ENCODE measurements at places on chromosomes 2 and 18. TPM values are rescaled to one million over a fixed set of nuclear protein-coding genes. Genes with fewer than 3 reads are reported as not detected.

The MAP3K20 gene
- total RNA-seq, result 90.0 TPM

DNA sequence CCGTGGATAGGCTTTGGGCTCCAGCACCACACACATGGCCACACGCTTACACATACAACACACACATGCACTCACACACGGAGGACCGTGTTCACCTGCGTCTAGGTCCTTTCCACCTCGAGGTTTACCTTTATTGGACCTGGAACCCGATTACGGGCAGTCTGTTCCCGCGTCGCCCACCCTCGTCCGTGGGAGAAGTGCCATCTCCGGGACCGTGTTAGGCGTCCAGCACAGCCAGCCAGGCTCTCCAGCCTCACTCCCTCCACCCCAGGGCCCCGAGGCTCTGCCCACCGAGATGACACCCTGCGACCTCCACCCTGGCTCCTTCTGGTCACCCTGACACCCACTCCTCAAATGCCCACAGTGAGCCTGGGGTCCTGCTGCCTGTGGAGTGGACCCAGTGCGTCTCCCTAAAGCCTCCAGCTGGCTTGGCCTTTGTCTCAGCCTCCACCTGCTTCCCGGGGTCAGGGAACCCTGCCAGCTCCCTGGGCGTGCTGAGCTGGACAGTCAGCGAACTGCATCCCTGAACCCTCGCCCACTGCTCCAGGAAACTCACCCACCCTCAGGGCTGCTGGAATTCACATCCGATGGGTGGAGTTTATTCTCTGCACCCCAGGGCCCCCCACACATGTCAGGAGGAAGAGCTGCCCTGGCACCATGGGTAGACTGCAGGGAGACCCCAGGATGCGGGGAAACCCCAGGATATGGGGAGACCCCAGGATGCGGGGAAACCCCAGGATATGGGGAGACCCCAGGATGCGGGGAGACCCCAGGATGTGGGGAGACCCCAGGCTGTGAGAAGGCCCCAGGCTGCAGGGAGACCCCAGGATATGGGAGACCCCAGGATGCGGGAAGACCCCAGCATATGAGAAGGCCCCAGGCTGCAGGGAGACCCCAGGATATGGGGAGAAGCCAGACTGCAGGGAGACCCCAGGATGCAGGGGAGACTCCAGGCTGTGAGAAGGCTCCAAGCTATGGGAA, 33.0 kb downstream of the ADI1 start:
- DNase-seq, result no peak

GRCh38 chr2:18903750-18904149, 314.4 kb upstream of the NT5C1B start:
- DNase-seq, result no peak

The STPG4 gene
- 0.20 TPM for total RNA-seq

The REG1B gene
- total RNA-seq, result 8.1 TPM

DNA sequence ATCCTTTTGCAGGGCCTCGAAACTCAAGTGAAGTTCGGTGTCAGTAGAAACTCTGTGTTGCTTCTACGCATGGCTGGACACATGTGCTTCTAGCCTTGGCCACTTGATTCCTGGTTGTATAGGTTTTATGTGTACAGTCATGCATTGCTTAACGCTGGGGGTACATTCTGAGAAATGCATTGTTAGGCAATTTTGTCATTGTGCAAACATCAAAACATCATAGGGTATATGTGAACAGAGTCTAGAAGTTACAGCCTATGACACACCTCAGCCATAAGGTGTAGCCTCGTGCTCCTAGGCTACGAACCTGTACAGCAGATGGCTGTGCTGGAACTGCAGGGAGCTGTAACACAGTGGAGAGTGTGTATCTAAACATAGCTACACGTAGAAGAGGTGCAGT, 39.4 kb downstream of the TMEM18 start:
- DNase-seq, result no peak

GRCh38 chr2:198448789-198449188, 644.4 kb downstream of the PLCL1 start:
- DNase-seq, result no peak

- peak; percentile 34 for DNase-seq
These were observed 273.6 kb downstream of the HRH4 start for GRCh38 chr18:24734058-24734457.

- DNase-seq, result no peak
These were observed 43.0 kb upstream of the RAB6C start for GRCh38 chr2:129936334-129936934.

DNA sequence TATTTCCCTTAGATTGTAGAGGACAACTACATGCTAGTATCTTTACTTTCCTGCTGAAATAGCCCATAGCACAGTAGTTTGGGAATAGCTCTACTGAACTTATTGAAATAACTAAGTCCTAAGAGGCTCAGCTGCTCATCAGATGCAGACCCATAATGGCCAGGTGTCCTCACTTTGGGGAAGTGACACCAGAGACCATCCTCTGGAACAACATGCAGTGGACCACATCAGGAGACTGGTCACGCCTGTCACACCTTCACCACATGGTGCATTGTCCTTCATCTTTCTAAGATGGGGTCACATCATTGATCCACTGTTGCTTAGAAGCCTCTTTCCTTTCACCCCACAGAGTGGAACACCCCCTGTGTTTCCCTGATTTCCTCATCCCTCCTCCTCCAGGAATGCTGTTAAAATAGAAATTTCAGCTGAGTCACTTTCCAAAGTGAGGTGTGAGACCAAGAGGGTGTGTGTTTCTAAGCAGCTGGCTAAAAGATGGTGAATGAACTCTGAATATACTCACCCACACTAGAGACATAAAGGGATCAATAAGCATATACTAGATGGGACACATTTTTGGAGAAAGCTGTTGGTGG, 215.2 kb upstream of the LRRTM1 start:
- no peak for DNase-seq

- no peak for DNase-seq
These were observed 226.9 kb downstream of the MYO3B start for GRCh38 chr2:170404846-170405245.

DNA sequence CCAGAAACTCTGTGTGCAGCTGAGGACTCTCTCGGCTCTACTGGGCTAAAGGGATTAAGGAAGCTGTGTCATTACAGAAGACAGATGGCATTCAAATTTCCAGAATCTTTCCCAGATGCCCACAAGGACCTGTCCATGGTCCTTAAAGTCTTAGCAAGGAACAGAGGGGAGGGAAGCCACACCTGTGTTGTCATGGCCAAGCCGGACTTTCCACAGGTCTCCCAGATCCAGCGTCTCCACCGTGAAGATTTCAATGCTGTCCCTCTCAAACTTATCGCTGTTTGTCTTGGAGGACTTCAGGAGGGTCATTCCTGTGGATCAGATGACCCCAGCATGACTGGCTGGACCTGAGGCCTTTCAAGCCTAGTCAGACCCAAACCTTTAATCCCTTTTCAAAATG, 114.5 kb downstream of the LOXHD1 start:
- no peak for DNase-seq

GRCh38 chr18:41024792-41025191, 930.2 kb upstream of the PIK3C3 start:
- no peak for DNase-seq

DNA sequence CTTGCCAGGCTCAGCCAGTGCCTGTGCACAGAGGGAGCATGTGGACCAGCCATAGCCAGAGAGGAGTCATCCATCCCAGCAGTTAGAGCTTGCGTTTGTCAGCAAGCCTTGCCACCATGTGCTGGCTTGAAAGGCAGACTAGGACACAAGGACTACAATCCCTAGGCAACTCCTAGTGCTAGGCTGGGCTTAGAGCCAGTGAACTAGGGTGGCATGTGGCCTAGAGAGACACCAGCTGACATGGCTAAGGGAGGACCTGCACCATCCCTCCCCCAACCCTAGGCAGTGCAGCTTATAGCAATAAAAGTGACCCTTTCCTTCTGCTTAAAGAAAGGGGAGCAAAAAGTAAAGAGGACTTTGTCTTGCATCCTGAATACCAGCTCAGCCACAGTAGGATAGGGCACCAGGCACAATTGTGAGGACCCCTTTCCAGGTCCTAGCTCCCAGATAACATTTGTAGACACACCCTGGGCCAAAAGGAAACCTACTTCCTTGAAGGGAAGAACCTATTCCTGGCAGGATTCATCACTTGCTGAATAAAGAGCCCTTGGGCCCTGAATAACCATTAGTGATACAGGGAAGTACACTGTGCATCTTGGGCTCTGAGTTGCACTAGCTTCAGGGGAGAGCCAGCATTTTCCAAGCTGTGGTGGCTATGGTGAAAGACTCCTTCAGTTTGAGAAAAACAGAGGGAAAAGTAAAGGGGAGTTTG, 38.7 kb upstream of the UXS1 start:
- no peak for DNase-seq

The DSEL gene
- total RNA-seq, result 12.7 TPM

- no peak for DNase-seq
These were observed 67.8 kb downstream of the TMEFF2 start for GRCh38 chr2:192126912-192127311.

DNA sequence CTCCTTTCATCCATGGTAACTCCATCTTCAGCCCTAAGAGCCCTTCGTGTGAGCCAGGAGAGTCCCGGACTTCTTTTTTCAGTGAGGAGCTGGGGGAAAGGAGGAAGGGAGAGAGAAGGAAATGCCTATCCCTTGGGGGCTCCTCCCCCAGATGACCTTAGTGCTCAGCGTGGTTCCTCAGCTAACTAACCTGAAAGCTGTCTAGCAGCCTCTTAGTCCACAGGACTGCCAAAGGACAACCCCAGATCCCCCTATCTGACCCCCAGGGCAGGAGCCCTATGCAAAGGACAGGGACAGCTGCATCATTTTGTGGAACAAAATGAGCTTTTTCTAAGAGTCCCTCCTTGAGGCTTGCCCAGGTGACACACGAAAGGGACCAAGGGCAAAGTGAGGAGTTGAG, 7.9 kb downstream of the SPR start:
- DNase-seq, result no peak

- DNase-seq, result no peak
These were observed 112.0 kb upstream of the SLC66A3 start for GRCh38 chr2:11043245-11043644.

The SLC38A11 gene
- 63.3 TPM for total RNA-seq

The B4GALT6 gene
- total RNA-seq, result 16.9 TPM

DNA sequence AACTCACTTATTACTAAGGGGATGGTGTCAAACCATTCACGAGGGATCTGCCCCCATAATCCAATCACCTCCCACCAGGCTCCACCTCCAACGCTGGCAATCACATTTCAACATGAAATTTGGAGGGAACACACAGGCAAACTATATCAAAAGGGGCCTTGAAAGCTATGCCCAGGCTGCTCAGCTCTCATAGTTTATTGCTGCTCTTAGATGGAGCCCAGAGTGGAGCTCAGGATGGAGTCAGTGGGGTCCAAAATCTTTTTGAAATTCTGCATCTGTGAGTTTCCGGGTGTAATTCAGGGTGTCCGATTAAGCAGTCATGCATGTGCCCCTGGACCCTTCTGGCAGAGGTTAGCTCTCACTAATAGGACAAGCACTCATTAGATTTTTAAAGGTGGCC, 24.3 kb downstream of the RHOB start:
- DNase-seq, result no peak

DNA sequence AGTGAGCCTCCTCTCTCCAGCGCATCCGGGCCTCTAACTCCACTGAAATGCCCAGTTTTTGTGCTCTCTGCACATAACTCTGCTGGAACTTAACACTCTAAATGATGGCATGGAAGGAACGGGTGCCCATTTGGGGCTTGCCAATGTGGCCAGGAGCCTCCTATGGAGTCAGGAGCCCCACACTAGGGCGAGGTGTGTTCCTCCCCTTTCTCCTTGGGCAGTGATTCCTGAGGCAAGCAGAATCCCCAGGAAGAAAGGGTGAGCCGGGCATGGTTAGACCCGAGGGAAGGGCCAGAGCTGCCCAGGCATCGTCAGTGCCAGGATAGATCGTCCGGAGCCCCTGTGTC, 63.0 kb downstream of the DDX1 start:
- DNase-seq, result no peak

DNA sequence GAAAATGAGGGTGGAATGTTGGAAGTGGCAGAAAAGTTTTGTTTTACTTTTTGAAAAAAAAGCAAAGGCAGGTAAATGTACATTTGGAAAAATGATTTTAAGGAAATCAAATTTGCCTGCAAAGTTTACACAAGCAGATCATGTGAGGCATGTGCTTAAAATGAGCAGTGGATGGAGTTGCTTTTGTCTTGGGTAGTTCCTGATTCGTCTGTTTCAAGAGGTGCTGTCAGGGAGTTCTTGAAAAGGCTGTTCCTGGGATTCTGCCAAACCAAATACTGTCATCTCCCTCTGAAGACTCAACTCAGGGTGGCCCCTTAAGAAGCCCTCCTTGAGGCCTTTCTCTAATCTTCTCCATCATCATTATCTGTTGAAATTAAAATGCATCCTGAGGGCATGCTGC, 59.0 kb downstream of the TACR1 start:
- no peak for DNase-seq

- no peak for DNase-seq
These were observed 30.0 kb upstream of the BARD1 start for GRCh38 chr2:214839464-214839863.

DNA sequence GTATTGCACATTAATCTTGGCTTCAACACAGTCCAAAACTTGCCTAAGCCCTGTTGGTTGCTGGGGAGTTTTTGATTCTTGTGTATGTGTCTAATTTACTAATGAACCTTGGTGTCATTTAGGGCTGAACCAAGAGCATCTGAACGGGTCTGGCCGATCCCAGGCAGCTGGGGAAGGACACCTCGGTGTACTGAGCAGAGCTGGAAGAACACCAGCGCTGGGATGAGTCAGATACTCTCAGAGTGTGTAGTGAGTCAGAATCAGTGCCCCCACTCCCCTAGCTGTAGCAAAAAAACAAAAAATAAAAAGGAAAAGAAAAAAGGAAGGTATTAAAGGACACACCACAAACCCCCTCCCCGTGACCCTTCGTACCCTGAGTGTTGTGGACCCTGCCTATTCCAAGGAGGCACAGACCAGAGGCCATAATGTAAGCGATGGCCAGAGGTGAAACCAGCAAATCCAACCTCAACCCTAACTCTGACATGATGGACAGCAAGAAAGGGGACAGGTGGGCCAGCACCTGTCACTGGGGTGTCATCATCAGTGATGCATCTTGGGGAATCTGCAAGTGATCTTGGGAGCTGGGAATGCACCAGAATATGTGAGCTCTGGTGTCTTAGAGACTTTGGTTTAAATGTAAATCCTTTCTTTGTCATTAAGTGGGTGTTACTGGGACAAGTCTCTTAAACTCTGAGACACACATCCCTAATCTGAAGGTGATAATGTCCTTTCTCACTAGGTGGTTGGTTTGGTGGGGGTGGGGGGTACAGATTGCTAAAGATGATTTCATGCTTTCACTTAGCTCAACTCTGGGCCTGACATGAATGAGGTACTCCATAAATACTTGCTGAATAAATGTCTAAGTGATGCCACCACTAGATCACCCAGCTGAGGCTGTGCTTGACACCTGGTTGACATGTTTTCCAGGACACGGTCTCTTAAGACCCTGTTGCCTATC, 34.2 kb upstream of the NCOA1 start:
- DNase-seq, result peak; percentile 44

The ADNP2 gene
- total RNA-seq, result 16.2 TPM

The LOXHD1 gene
- total RNA-seq, result 0.12 TPM

GRCh38 chr2:69034122-69034521, 21.1 kb downstream of the ANTXR1 start:
- no peak for DNase-seq

DNA sequence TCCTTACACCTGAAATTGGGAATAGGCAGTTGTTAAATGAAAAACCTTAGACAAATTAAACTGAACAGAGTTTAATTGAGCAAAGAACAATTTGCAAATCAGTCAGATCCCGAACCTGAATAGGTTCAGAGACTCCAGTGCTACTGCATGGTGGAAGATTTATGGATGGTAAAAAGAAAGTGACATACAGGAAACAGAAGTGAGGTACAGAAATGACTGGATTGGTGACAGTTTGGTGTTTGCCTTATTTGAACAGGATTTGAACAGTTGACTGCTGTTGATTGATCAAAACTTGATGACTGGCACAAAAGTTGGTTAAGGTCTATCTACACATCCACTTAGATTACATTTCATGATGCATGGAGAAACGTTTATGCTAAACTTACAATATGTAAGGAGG, 248.8 kb downstream of the HNMT start:
- DNase-seq, result no peak
